B cell (primary cell): ENCODE measurements at places on chromosomes 13 and 19. TPM values are rescaled to one million over a fixed set of nuclear protein-coding genes. Genes with fewer than 3 reads are reported as not detected.

The LENG9 gene
- 6.6 and 6.9 TPM in 2 replicates for total RNA-seq

The KCNK6 gene
- total RNA-seq, result 3.7 and 4.4 TPM in 2 replicates

The NOTCH3 gene
- 0.05 and 0.39 TPM in 2 replicates for total RNA-seq

The FCGBP gene
- total RNA-seq, result 22.9 and 23.4 TPM in 2 replicates

The FPR3 gene
- total RNA-seq, result 0.44 and 0.51 TPM in 2 replicates

The CD177 gene
- not detected in 2 replicates for total RNA-seq

The PTGER1 gene
- total RNA-seq, result 0.27 TPM in 1 of 2 replicates, not detected in the other

The ZNF793 gene
- total RNA-seq, result 12.2 and 12.7 TPM in 2 replicates

The PLK5 gene
- total RNA-seq, result not detected in 2 replicates

The MEDAG gene
- total RNA-seq, result not detected in 2 replicates

The IL12RB1 gene
- total RNA-seq, result 24.5 and 24.8 TPM in 2 replicates

DNA sequence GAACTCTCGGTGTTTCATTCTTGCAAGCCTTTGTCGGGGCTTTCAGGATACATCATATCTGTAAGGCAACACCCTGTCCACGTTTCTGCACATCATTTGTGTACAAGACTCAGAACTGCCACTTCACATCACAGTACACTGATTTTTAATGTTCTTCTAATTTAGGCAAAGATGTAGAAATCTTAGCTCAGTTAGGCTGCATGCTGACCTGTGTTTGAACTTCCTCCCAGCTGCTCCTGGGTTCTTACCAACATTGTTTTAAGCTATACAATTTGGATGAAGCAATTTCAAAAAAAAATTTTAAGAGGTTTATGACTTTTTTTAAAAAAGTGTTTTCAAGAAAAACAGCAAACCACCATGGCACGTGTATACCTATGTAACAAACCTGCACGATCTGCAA is 1047.9 kb upstream of the SLC10A2 start:
- no peak for DNase-seq
- no peaks in the 10 kb centered on the region for H3K36me3 ChIP-seq
- no peaks in the 10 kb centered on the region for H3K27me3 ChIP-seq
- no peaks in the 10 kb centered on the region for H3K4me1 ChIP-seq
- no peak overlapping the region for H3K4me3 ChIP-seq

DNA sequence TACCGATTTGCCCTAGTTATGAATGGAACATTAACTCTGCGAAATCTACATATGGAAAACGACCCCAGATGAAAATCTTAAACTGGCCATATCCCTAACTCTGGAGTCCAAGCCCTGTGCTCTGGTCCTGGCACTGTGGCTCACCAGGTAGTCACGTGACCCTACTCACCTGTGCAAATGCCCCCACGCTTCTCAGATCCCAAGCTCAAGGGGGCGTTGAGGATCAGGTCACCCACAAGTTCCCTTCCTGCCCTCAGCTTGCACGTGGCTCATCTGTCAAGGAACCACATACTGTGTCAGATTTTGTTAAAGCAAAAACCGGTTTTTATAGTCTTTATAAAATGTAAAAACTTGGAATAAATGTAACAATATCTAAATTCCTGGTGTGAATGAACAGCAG is 324.0 kb downstream of the SHISA2 start:
- H3K27ac ChIP-seq, result no peak overlapping the region
- H3K4me3 ChIP-seq, result no peak overlapping the region
- no peaks in the 10 kb centered on the region for H3K4me1 ChIP-seq
- DNase-seq, result no peak

DNA sequence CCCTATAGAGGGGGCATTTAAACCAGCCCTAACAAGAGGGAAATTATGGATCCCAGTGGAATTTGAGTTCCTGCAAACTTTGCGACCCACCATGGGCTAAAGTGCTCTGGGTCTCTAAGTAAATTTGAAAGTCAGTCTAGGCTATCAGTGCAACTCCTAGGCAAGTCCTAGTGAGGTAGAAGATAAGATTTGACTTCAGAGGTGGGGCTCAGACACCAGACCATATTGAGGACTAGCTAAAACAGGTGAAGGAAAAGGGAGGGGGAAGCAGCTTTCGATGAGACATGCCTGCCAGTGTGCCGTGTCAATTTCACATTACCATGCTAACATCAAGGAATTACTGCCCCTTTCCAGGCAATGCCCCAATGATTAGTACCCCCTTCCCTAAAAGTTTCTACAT is 38.4 kb downstream of the CD320 start:
- no peaks in the 10 kb centered on the region for H3K27me3 ChIP-seq
- peak overlapping the region; percentile 88 for H3K27ac ChIP-seq

DNA sequence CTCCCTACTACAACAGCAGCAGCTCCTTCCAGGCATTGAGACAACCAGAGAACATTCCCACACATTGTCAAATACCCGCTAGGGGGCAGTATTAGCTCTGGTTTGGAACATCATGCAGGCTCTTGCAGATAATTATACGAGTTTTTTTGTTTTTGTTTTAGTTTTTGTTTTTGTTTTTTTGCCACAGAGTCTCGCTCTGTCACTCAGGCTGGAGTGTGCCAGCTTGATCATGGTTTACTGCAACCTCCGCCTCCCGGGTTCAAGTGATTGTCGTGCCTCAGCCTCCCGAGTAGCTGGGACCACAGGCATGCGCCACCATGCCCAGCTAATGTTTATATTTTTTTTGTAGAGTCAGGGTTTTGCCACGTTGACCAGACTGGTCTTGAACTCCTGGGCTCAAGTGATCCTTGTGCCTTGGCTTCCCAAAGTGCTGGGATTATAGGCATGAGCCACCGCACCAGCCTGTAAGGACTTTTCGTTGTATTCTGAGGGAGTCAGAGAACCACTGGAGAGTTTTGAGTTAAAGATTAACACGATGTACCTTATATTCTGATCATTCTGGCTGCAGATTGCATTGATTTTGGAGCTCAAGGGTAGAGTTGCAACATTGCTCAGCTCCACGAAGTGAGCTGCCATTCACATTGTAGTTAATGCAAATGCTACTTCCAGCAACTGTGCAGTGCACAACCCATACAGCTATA is 41.7 kb upstream of the CEACAM20 start:
- DNase-seq, result peak; percentile 65
- H3K27me3 ChIP-seq, result no peaks in the 10 kb centered on the region
- H3K36me3 ChIP-seq, result no peaks in the 10 kb centered on the region
- H3K4me3 ChIP-seq, result no peak overlapping the region

GRCh38 chr13:92767468-92767867 is 459.1 kb upstream of the GPC6 start:
- H3K27me3 ChIP-seq, result no peaks in the 10 kb centered on the region
- H3K36me3 ChIP-seq, result no peaks in the 10 kb centered on the region
- DNase-seq, result no peak
- H3K4me3 ChIP-seq, result no peak overlapping the region
- no peaks in the 10 kb centered on the region for H3K4me1 ChIP-seq

GRCh38 chr19:35715981-35716800 is 1.6 kb upstream of the KMT2B start:
- no peaks in the 10 kb centered on the region for H3K27me3 ChIP-seq
- H3K27ac ChIP-seq, result peak overlapping the region; percentile 68
- peak; percentile 61 for DNase-seq

DNA sequence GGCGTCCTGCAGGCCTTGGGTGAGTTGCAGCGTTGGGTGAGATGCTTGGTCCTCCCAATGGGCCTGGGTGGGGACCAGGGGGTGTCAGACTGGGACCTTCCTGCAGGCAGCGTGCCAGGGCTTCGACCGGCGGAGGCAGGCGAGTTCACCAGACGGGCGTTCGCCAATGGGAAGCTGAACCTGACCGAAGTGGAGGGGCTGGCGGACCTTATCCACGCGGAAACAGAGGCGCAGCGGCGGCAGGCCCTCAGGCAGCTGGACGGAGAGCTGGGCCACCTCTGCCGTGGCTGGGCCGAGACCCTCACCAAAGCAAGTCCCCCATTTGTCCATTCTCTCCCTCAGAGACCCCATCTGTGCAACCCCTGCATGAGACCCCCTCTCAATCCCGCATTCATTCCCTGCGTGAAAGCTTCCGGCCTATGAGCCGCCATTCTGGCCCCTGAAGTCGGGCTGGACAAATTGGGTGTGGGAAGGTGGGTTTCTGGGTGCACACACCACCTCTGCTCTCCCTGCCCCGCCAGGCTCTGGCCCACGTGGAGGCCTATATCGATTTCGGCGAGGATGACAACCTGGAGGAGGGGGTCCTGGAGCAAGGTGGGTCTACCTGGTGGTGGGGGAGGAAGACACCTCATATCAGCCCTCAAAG is 1.2 kb downstream of the GTPBP3 start:
- H3K4me3 ChIP-seq, result no peak overlapping the region
- no peaks in the 10 kb centered on the region for H3K36me3 ChIP-seq
- H3K4me1 ChIP-seq, result peaks cover 32% of the 10 kb centered on the region
- DNase-seq, result no peak
- H3K27ac ChIP-seq, result no peak overlapping the region
- no peaks in the 10 kb centered on the region for H3K27me3 ChIP-seq

- no peaks in the 10 kb centered on the region for H3K36me3 ChIP-seq
- H3K4me1 ChIP-seq, result no peaks in the 10 kb centered on the region
- DNase-seq, result no peak
- no peak overlapping the region for H3K4me3 ChIP-seq
- H3K27ac ChIP-seq, result no peak overlapping the region
Observed at GRCh38 chr13:109941951-109942350, 155.6 kb upstream of the IRS2 start.

- DNase-seq, result no peak
- H3K27me3 ChIP-seq, result no peaks in the 10 kb centered on the region
- peaks cover 12% of the 10 kb centered on the region for H3K36me3 ChIP-seq
- H3K4me3 ChIP-seq, result no peak overlapping the region
Observed at GRCh38 chr13:72805676-72806346, 23.9 kb downstream of the PIBF1 start.

GRCh38 chr13:34751492-34751891 is 190.6 kb upstream of the NBEA start:
- H3K36me3 ChIP-seq, result no peaks in the 10 kb centered on the region
- no peak overlapping the region for H3K4me3 ChIP-seq
- no peaks in the 10 kb centered on the region for H3K4me1 ChIP-seq
- DNase-seq, result no peak
- H3K27me3 ChIP-seq, result no peaks in the 10 kb centered on the region

DNA sequence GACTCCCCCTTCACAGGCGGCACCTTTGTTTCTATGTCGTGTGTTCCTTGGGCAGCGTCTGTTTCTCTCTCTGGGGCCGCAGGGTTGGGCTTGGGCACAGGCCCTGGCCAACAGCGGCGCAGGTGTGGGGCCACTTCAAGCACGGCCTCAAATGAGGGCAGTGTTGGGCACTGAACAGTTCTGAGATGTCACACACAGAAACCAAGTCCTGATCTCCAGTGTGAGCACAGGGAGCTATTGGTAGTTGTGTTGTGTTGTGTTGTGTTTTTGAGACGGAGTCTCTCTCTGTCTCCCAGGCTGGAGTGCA is 42.7 kb downstream of the GATAD2A start:
- no peak for DNase-seq
- peaks cover 53% of the 10 kb centered on the region for H3K4me1 ChIP-seq
- no peaks in the 10 kb centered on the region for H3K27me3 ChIP-seq
- no peak overlapping the region for H3K27ac ChIP-seq
- H3K4me3 ChIP-seq, result no peak overlapping the region

DNA sequence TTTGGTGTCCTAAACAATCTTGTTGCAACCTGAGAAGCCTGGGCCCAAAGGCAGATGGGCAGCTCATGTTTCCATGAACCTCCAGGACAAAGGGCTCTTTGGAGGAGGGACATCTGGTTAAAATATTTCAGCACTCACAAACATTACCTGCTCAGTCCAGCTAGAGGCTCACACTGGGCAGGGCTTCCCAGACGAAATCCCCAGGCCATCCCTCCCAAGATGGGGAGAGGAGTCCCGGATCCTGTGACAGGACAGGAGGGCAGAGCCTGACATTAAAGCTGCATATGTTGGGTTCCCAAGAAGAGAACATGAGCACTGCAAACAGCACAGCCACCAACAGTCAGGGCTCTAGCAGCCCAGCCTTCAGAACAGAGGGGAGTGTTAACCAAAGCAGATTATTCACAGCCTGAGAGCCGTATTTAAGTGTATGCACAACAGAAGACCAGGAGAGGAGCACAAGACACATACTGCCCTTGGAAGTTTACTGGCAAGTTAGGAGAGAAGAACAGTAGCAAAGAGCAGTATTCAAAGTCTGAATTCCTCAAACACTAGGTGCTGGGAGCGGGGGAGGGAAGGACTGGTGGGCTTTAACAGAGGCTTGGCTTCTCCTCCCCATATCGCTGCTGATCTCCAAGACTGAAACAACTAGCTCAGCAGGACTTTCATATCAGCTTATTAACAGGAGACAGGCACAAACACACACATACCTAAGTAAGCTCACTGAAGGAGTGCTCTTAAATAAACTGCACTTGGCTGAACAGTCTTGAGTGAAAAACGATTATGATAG is 12.3 kb downstream of the ATP7B start:
- H3K4me3 ChIP-seq, result no peak overlapping the region
- DNase-seq, result no peak
- H3K27ac ChIP-seq, result no peak overlapping the region
- H3K36me3 ChIP-seq, result no peaks in the 10 kb centered on the region
- H3K4me1 ChIP-seq, result no peaks in the 10 kb centered on the region

DNA sequence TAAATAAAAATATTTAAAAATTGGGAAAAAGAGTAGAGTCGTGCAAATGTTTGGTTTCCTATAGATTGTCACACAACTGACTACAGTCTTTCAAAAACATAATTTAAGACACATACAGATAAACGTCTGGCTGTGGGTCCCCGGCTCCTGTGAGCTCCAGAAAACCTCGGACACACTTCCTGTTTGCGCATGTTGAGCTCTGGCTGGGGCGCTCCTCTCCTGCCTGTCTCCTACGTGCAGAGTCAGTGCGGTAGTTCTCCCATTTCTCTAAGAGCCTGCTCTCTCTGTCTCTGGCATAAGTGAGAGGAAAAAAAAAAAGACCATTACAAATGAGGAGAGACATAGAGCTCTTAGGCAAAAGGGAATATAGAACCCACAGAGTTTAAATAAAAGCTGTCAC is 128.2 kb upstream of the OBI1 start:
- no peak for DNase-seq
- no peaks in the 10 kb centered on the region for H3K4me1 ChIP-seq
- H3K4me3 ChIP-seq, result no peak overlapping the region
- no peaks in the 10 kb centered on the region for H3K36me3 ChIP-seq
- H3K27ac ChIP-seq, result no peak overlapping the region
- no peaks in the 10 kb centered on the region for H3K27me3 ChIP-seq

DNA sequence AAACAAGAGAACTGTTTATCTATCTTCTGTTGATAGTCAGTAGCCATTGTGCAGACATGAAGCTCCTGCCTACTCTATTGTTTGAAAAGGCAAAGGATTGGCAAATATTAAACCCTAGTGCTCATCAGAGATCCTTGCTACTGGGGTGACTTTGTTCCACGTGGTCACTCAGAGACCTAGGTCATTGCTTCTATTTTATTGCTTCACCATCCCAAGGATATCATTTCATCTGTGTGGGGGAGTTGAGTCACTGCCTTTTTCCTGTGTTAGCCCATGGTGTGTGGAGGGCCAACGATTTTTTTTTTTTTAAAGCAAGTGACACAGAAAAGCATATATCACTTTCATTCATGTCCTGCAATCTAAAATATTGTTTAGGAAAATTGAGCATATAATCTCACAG is 254.1 kb upstream of the RXFP2 start:
- H3K4me3 ChIP-seq, result no peak overlapping the region
- no peak overlapping the region for H3K27ac ChIP-seq
- DNase-seq, result no peak
- H3K36me3 ChIP-seq, result no peaks in the 10 kb centered on the region
- H3K27me3 ChIP-seq, result no peaks in the 10 kb centered on the region
- no peaks in the 10 kb centered on the region for H3K4me1 ChIP-seq

GRCh38 chr13:111399334-111399733 is 78.9 kb downstream of the TEX29 start:
- no peak overlapping the region for H3K27ac ChIP-seq
- H3K36me3 ChIP-seq, result no peaks in the 10 kb centered on the region
- no peak overlapping the region for H3K4me3 ChIP-seq
- no peaks in the 10 kb centered on the region for H3K27me3 ChIP-seq

- no peak overlapping the region for H3K27ac ChIP-seq
- peaks cover 11% of the 10 kb centered on the region for H3K4me1 ChIP-seq
- DNase-seq, result no peak
- H3K4me3 ChIP-seq, result no peak overlapping the region
Observed at GRCh38 chr19:37332839-37333238, 38.1 kb upstream of the ZNF527 start.
